Esophagus squamous epithelium (tissue), 5 donors: ENCODE measurements at places on chromosomes 4 and X.

DNA sequence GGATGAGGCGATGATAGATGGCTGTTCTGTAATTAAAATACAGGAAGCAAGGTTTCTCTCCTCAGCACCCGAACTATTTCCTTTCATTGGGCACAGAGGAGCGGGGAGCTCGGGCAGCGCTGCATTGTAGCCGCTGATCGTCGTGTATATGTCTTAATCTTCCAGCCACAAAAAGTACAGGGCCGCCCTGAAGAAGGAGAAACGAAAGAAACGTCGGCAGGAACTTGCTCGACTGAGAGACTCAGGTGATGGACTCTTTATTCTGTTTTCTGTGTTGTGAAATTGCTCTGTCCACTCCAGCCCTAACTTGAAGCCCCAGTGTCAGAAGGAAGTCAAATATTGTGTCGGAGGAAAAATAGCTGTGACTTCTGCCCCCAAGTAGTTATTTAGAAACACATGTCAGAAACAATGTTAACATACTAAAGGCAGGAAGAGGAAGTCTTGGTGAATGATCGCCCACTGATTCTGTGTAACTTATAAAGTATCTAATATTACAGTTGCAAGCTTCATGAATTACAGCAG, 546 bp downstream of the ZRSR2 start:
- no peak for DNase-seq

DNA sequence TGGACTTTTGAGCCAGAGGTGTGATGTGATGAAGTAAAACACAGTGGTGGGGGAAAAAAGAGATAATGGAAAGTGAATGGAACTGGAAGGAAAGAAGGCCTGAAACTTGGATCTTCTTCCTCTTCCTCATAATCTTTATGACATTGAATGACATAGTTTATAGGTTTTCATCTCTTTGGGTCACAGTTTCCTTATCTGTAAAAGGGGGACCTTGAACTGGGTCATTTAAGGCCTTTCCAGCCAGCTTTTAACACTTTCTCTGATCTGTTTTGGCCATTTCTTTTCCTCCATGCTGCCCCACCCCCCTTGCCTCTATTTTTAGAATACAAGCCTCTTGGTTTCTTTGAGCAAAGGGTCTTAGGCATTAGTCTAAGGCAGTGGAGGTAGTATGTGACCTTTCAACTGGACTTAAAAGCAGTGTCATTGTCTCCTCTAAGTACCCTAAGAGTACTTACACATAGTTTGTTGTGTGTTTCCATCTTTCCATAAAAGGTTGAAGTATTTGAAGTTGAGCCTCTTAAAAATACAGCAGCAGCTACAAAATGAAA, 7.8 kb downstream of the CPEB2 start:
- DNase-seq = no peak

- no peak for DNase-seq
These were observed 1.3 kb downstream of the NEXMIF start for GRCh38 chrX:74923942-74924448.

DNA sequence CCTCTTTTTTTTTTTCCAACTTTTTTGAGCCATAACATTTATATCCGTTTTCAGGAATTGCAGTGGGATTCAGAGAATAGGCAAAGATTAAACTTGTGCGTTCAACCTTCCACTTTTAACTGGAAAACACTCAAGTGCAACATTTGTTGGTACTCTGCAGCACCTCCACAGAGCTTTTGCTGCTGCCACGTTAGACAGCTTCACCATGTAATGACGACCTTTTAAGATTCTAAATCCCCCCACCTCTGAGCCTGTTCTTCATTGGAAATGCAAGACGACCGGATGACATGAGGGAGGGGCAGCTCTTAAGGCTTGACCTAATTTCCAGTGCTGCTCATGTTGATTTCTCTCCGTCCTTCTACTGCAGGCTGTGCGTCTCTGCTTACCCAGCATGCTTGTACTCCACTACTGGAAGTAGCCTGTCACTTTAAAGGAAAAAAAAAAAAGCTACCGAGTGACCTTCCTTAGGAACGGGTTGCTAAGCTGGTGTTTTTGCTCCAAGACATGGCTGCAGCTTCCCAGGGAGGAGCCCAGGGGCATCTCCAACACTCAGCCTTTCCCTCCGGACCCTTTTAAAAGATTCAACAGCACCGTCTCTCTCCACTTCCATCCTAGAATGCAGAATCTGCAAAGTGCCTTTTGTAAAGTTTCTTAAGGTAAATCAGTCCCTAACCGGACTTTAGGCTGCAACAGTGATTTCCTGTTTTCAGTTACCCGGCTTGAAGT, at the start of gene CC2D2A:
Gene CC2D2A (plus strand): TSS at position 481 of the 726 bp plus-strand sequence. CDS start 6,051 bp downstream, outside the sequence.
- DNase-seq = no peak

DNA sequence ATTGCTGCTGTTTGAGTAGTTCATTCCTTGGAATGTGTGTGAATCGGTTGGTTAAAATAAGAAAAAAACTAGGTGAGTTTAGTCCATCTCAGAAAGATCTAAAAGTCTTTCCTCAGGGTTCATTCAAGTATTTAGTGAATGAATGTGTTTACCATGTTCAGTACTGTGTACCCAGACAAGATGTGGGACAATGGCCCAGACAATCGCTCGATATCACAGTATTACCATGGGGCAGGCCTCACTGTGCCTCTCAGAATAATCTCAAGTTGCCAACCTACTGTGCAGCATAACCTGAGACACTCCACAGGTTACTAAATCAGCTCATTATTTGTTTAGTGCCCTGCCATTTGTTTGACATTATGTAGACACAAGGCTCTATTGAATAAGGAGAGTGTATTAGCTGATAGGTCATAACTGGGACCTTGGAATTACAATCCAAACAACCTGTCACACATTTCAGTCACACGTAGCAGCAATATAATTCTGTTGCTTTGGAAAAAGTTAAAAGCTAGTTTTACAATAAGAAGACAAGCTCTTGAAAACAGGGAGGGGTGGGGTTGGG, 24.9 kb upstream of the AMOT start:
- no peak for DNase-seq

GRCh38 chrX:5775846-5776430, 452.7 kb downstream of the NLGN4X start:
- no peak for DNase-seq

- DNase-seq = no peak
These were observed 30.8 kb downstream of the DIAPH2 start for GRCh38 chrX:96715481-96715880.

DNA sequence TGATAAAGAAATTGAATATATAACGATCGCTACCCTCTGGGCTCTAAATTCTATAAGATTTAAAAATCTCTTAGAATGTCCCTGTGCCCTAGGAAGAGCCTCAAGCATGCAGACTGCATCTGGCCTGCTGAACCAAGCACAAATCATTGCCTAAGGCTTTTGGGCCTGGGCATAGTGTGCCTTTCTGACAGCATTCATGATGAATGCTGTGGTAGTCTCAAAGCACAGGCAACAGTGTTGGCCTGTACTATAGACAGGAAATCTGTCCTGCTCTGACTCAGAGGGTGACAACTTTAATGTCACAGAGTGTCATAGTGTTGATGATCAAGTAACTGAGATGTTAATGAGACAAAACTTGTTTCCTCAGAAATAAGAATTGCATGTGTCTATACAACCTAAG, 717.3 kb downstream of the STIM2 start:
- no peak for DNase-seq

GRCh38 chrX:19343085-19343534, 617 bp upstream of the PDHA1 start:
- DNase-seq = no peak

DNA sequence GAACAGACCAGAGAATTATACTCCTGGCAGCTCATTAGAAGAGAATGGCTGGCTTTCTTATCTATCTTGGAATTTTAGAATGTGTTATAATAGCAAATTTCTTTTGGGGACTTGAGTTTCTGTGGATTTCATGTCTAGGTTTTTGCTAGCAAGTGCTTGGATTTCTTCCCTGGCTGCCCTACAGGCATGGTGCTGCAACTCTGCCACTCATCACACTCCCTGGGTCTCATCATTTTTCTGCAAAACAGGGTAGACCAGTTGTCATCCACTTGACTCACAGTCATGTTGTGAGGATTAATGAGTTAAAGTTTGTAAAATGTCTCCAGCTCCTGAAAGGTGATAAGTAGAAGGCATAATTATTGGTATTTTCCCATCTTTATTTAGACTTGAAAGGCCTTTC, 60.7 kb upstream of the LCORL start:
- DNase-seq = no peak

- no peak for DNase-seq
These were observed 104.9 kb upstream of the ATP8A1 start for GRCh38 chr4:42761804-42762203.

GRCh38 chr4:545612-546011, 30.5 kb downstream of the TMEM271 start:
- DNase-seq = no peak

- DNase-seq = no peak
These were observed 92.0 kb upstream of the KLHL4 start for GRCh38 chrX:87425618-87426017.

DNA sequence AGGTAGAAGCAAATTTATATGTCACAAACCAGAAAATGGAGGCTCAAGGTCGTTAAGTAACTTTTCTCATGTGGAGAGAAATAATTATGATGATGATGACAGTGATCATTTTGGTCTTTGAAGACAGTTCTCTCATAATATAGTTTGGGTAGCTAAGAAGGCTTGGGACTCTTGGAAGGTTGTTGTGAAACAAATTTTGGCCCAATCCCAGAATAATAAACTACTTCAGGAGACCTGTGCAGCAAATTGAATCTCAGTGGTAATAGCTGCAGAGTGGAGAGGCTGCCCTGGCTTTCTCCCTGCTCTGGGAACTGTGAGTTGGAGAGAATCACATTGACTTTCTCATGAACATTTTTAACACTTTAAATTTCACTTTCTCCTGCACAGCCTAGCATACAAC, 217.2 kb upstream of the BOD1L1 start:
- no peak for DNase-seq

DNA sequence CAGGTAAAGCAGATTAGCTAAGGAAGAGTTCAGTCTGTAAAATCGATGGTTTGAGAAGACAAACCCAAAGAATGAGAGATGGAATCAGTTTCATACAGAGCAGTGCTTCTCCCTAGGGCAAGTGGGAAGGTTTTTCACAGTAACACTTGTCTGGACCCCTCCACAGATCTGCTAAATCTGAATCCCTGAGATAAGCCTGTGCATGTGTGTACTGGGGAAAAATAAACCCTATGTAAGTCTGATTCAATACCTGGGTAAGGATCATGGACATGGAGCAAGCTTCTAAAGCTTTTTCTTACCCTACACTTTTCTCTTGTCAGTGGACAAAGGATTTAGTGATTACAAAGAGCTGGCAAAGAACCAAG, 13.6 kb downstream of the ELOVL6 start:
- no peak for DNase-seq

- no peak for DNase-seq
These were observed 42.7 kb downstream of the METAP1 start for GRCh38 chr4:99038213-99038612.

DNA sequence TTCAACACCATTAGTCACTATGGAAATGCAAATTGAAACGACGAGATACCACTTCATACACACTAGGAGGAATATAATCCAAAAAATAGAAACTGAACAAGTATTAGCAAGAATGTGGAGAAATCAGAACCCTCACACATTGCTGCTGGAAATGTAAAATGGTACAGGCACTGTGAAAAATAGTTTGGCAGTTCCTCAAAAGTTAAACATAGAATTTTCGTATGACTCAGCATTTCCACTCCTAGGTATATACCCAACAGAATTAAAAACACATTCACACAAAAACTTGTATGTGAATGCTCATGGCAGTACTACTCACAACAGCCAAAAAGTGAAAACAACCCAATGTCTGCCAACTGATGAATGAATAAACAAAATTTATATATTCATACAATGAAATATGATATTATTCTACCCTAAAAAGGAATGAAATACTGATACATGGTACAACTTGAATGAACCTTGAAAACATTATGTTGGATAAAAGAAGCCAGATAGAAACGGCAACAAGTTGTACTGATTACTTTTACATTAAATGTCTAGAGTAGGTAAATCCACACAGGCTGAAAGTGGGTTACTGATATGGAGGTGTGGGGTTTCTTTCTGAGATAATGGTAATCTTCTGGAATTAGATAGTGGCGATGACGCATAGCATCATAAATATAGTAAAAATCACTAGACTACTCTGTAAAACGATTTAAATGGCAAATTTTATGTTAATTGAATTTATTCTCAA, 22.3 kb downstream of the TEC start:
- no peak for DNase-seq

DNA sequence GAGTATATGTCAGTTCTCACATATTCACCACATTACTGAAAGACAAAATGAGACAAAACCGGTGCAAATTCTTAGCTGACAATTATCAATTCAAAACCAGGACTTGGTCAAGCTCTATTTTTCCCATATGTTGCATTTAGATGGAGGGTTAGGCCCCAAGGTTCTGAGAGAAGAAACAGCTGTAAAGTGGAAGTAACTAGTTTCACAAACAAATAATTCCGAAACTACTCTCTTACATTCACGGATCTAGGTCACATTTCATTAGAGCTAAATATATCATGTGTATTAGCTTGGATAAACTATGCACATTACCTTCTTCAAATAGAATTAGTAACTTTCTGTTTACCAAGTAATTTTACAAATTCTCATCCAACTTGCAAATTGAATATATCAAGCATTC, 3.7 kb upstream of the GABRA2 start:
- no peak for DNase-seq

- DNase-seq = no peak
These were observed 62.7 kb downstream of the FHDC1 start for GRCh38 chr4:152998861-152999260.

DNA sequence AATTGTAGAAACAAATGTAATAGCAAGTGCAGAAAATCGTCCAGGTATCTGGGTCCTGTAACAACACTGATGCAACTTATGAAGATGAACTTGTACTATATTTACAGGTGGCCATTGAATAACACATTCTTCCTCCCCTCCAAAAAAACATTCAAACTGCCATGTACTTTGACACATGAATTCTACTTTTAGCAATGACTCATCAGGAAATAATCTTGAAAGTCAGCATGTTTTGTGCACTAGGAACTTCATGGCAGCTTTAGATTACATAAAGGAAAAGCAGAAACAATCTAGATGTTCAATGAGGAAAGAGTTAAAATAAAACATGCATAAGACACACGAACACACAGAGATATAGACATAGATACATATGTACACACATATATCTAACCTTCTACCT, 2.5 kb downstream of the PABPC1L2A start:
- no peak for DNase-seq

GRCh38 chrX:1564750-1565683, 26.4 kb upstream of the AKAP17A start:
- no peak for DNase-seq

DNA sequence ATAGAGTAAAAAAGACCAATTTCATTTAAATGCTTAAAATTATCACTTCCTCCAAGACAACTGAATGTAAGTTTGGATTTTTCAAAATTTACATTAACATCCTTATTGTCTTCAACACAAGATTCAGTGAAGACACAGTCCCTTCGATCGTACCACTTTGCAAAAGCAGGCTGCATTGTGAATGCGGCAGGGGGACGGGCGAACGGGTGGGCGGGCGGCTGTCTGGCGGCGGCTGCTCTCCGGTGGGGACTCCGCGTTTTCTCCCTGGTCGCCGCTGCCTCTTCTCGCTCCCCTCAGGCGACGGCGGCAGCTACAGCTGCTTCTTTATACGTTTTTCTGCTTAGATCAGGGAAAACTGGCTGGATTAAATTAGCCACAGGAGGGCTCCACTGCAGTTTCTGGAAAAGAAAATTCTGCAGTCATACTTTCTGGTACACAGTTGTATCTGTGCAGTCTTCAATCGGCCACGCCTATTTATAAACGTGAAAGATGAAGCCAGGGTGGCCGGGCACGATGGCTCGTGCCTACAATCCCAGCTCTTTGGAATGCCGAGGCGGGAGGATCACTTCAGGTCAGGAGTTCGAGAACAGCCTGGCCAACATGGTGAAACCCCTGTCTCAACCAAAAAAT, 33.9 kb upstream of the HPF1 start:
- DNase-seq = no peak

- no peak for DNase-seq
These were observed 172.1 kb downstream of the OPHN1 start for GRCh38 chrX:68261060-68261672.
